ENCODE measurements at places on chromosomes 5 and 9.

GRCh38 chr9:69916950-69917349 is 96.3 kb downstream of the CFAP95 start:
- no peak for DNase-seq

DNA sequence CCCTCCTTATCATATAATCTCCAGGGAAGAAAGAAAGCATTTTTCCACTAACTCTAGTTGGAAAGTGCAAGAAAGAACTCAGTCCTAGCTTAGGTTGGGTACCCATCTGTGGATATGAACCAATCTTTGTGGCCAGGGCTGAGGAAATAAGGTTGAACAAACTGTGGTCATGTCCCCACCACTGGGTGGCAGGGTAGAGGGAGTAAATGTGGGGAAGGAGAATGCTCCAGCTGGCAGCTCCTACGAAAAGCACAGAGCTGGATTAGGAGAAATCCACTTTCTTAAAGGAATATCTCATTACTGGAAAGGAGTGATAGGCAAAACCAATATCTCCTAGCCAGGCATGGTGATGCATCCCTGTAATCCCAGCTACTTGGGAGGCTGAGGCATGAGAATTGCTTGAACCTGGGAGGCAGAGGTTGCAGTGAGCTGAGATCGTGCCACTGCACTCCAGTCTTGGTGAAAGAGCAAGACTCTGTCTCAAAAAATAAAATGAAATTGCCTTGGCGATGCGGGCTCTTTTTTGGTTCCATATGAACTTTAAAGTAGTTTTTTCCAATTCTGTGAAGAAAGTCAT is 175.1 kb downstream of the CCDC192 start:
- DNase-seq: no peak

- no peak for DNase-seq
Measured at GRCh38 chr5:132353486-132353995, 16.0 kb upstream of the SLC22A5 start.

DNA sequence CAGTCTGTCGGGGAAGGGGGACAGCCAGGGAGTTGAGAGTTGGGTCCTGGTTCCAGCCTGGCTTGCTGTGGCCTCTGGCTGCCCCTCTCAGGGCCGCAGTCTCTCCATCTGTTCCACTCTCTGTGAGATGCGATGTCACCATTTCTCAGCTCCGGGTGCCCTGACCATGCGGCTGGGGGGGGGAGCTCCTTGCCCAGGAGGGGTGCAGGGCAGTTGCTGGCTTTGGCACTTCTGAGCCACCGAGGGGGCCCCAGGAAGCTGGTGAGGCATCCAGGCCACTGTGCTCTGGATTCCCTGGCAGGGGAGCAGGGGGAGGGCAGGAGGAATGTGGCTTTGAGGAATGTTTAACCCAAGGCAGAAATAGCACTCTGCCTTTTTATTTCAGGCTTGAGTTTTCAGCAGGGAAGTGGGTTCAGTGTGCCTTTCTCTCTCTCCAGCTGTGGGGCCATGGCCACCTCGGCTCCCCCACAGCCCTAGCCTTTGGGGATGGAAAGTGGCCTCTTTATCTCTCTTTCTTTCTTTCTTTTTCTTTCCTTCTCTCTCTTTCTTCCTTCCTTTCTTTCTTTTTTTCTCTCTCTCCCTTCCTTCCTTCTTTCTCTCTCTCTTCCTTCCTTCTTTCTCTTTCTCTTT is 11.0 kb downstream of the NCS1 start:
- no peak for DNase-seq

DNA sequence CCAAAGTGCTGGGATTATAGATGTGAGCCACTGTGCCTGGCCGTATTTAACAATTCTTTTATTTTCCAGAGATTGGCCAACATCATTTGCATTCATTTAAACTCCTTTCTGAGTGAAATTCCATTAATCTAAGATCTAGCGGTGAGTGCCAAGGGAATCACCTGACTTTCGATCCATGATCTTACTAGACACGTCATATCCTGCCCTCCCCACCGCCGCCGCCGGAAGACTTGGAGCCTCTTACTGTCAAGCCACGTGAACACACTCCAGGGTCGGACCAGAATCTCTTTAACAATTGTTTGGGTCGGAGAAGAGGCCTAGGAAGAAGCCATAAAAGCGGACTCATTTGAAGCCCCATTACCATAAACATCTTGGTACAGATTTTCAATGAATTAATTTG is 12.9 kb downstream of the INPP5E start:
- no peak for DNase-seq

DNA sequence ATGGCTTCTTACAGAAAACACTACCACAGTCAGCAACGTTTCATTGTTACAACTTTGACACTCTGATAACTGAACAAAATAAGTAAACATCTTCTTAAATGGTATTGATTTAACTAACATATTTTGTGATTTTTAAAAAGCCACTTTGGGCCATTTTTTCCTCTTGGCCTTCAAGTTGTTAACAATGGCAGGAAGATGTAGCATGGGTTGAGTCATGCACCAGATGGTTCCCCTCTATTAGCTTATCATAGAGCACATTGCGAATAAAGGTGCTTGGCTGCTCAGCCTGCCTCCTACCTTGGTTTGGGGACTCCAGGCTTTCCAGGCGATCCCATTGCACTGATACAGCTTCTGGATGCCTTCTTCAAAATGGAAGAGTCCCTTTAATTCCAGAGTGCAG is 24.1 kb upstream of the CER1 start:
- DNase-seq: no peak

GRCh38 chr5:54669285-54669684 is 151.7 kb downstream of the SNX18 start:
- DNase-seq: no peak

DNA sequence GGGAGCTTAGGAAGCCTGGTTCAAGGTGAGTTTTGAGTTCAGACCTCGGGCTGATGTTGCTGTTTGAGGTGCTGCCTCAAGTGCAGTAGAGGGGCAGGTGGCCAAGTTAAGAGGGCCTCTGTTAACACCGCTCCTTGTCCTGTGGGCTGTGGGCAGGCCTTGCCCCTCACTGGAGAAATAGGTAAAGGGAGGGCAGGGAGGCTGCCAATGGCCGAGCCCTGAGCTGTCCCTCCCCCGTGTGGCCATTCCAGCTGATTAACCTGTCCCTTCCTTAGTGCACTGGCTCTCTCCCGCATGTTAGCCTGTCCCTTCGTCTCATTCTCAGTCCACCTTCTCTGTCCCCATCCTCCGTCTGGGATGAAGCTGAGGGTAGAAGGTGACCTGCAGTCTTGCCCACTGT is 21.4 kb downstream of the CNTFR start:
- no peak for DNase-seq

DNA sequence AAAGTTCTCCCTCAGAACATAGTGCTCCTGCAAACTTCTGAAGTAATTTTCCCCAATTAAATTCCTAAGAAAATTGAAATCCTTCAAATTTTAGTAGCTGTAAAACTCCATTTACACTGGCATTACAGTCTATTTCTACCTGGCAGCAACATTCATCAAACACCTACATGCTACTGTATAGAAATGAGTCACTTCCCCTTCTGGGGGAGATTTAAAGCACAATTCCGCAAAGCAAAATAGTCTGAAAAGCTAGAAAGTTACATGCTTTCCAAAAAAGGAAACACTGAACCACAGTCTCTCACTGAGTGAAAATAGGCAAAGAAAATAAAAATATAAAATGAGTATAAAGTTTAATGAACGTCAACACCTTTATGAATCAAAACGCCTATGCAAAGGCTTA is 43.3 kb downstream of the MCTP1 start:
- no peak for DNase-seq

- no peak for DNase-seq
Measured at GRCh38 chr5:123647066-123647465, 135.1 kb downstream of the CSNK1G3 start.

GRCh38 chr9:109860521-109860920 is 80.5 kb downstream of the PALM2AKAP2 start:
- no peak for DNase-seq

DNA sequence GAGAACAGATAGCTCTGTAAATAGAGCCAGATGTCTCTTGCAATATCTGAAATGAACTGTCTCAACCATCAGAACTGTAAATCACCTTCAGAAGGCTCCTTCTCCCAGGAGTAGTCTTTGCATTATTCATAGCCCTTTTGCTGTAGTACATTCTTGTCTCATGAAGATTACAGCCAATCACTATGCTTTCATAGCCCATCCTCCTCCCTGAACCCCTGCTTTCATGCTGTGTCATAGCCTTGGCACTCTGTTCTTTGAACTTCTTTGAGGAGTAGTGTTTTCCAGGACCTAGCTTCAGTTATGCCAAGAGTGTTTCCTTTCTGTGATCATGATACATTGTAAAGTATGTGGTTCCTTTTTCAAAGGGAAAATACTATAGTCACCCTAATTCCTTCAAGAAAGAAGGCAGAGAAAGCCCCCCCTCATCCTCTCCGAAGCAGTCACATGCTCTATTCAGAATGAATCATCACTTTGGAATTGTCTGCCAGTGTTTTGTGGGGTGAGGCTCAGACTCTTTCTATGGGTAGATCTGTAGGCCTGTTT is 61.1 kb downstream of the GRIA1 start:
- DNase-seq: no peak

DNA sequence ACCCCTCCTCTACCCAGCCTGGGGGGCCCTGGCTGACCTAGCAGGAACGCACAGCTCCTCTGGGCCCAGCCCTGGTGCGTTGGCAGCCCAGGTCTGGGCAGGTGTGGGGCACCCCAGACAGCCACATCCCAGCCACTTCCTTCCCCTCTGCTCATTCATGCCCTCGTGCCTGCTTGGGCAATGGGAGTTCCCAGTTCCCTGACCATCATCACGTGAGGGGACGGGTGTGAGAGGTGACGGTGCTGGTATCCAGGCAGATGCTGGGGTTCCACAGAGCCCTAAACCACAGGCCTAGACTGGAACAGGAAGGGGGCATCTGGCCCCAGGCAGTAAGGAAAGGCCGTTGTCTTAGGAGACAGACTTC is 8.4 kb downstream of the RALGDS start:
- peak; percentile 28 for DNase-seq

DNA sequence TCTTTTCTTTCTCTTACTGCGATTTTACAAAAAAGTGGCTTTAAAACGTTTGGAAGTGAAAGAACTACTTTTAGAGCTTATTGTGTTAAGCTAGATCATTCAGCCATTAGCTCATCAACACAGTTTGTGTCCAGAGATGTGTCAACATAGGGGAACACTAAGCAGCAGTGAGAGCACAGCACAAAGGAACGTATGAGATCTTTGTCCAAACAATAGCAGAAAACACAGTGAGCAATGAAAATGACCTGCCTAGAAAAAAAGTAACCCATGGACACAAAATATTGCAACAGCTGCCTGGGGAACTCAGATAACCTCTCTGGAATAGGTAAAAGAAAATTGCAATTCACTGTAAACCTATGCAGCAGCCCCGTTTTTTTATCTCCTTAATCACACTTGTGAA is 372.5 kb downstream of the ARHGEF28 start:
- DNase-seq: no peak

DNA sequence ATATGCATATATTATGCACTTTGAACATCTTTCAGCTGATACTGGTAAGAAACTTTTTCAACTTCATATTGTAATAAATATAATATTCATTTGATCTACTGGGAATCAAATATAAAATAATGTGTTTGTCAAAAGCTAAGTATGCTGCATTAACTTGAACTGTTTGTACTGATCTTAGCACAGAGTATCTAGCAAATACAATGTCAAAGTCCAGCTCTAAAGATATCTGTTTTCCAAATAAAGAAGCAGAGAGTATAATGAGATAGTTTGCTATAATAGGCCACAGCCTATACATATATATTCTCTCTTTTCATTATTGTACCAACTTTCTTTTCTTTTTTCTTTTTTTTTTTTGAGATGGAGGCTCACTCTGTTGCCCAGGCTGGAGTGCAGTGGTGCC is 417.0 kb downstream of the TMEM161B start:
- DNase-seq: no peak

DNA sequence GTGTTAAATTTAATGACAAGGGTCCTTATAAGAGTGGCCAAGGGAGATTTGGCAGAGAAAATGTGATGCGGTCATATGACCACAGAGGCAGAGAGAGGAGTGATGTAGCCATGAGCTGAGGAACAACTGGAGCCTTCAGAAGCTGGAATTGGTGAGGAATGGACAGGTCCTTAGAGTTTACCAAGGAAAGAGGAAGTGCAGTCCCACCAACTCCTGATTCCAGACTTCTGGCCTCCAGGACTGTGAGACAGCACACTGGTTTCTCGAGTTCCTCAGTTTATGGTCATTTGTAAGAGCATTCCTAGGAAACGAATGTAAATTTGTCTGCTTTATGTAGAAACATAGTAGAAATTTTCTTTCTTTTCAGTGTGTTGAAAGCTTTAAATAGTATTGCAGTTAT is 410.1 kb downstream of the CDH18 start:
- no peak for DNase-seq

- DNase-seq: no peak
Measured at GRCh38 chr5:15757103-15757502, 257.1 kb downstream of the FBXL7 start.

DNA sequence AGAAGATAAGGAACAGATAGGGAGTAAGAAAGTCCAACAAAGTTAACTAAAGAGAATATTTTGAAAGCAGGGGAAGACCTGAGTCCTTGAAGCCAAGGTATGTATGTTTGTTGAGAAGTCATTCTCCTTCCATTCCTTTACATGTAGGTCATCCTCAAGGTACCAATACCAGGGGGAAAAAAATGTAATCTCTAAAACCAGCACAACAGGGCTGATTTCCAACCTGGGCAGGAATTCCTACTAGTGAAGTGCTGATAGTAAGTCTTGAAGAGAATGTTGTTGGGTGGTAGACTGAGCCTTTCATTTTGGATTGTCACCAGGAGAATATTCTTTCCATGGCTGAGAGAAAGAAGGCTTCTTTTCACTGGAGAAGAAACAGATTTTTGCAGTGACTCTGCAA is 117.1 kb upstream of the ZNF462 start:
- no peak for DNase-seq

DNA sequence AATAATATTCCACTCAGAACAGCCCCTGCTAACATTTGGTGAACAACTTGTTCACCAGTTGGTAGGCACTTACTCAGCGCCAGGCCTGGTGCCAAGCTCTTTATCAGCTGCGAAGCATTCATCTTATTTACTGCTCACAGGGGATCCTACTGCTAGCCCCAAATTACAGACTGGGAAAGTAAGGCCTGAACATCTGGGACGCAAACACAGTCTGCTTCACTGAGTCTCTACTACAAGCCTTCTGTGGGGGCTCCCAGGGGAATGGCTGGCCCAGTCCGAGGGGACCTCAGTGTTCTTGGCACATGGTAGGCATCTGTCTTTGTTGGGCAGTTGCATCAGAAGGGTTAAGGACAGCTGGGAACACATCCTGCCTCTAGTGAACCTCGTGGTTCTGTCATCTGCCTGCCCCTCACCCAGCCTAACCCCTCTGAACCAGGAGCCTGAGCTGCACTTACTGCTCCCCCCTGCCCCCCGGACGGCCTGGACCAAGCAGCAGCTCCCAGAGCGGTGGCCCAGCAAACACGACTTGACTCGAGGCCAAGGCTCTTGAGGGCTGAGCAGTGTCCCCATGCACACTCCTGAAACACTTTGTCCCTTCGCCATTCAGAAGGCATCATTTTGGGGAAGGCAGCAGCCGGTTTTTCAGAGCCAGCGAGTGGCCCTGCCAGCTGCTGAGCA is at the start of gene PHYHD1:
Gene PHYHD1 (plus strand): TSS at position 602 of the 678 bp plus-strand sequence. CDS start 1,342 bp downstream, outside the sequence.
- no peak for DNase-seq

GRCh38 chr9:3296536-3296935 is 229.3 kb downstream of the RFX3 start:
- DNase-seq: no peak
